Stimulated activated memory B cell treated with anti-CD40 and anti-IgM and Interleukin-4, amounts not matched to agents 10 μg/mL and 1 μg/mL and 100 μg/mL, for 72 hours (primary cell): ENCODE measurements at places on chromosomes 4 and X.
A peak's percentile ranks its signal among the peaks of the same experiment; 100 is the strongest.

DNA sequence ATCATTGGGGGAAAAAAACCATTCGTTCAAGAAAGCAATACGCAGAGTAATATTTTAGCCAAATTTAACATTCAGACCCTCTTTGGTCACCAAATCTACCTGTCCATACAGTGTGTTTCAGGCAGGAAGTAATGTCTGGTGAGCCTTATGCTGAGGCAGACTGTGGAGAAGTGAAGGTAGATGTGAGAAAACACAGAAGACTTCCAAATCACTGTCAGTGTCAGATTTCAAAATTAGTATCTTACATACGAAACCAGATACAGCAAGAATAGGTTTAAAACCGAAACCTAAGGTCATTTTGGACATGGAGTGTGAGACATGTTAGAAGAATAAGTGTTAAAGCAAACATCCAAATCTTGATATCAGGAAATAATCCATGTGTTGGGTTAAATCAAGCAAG, 664.5 kb upstream of the HTR2C start:
- peaks cover 9% of the 10 kb centered on the region for H3K4me1 ChIP-seq
- no peak overlapping the region for H3K27ac ChIP-seq
- no peaks in the 10 kb centered on the region for H3K27me3 ChIP-seq
- H3K36me3 ChIP-seq: no peaks in the 10 kb centered on the region
- no peak overlapping the region for H3K4me3 ChIP-seq

DNA sequence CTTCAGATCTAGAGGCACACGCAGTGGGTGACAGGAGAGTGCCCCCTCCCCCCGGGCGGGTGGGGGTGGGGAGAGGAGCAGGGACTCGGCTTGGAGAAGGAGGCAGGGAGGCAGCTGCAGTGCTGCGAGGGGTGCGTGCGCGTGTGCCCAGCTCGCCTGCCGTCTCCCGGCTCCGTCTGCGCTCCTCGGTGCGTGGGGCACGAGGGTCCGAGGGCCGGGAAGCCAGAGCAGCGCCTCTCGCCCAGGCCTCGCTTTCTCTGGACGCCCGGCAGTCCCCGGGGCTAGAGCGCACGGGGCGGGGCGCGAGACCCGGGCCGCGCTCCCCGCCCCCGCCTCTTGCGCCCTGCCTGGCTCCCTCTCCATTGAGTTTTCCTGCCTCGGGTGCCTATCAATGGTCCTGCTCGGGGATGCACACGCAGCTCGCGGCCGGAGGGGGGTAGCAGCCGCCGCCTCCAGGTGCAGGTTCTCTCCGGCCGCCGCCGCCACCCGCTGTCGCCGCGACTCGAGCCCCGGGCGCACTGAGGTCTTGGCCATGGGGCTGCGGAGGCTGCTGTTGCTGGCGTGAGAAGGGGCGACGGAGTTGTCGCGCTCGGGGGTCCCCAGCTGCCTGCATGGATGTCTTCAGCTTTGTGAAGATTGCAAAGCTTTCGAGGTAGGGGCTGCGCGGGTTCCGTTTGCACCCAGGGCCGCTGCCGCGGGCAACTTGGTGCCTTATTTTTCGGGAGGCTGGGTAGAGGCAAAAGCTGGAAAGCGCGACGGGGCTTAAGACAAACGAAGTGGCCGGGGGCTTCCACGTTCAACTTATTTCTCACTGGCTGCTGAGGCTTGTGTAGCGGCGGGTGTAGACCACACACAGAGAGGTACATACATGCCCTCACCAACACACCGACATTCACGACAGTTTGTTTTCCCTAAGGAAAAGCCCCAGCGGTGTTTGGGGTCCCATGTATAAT, at the start of gene FRMPD4:
Gene FRMPD4 (plus strand): TSS at position 113 of the 953 bp plus-strand sequence. CDS start 499 bp downstream, at position 612.
- H3K27ac ChIP-seq: no peak within 1 kb of the TSS
- peaks cover 27% of the 10 kb centered on the region for H3K27me3 ChIP-seq
- H3K36me3 ChIP-seq: no peaks in the 10 kb centered on the region
- no peak for ATAC-seq

DNA sequence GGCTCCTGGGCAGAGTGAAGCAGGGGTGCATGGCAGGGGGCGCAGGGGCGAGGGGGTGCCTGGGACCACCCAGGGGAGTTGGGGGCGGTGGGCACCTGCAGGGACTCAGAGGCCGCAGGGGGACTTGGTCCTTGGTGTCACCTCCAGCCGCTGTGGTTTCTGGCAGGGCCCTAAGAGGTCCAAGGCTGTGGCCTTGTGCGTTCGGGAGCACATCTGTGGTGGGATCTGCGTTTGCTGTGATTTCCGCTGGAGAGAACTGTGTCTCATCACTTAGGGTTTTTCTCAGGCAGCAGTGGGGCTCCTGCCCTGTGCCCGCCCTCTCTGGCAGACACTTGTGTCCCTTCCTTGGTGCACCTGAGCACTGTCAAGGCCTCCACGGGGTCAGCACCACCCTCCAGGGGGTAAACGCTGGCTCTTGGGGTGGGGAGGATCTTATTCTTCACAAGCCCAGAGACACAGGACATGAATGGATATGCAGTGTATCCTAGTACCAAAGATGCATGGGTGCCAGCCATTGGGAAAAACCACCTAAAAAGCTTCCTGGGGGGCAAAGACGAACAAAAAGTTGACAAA, 66.5 kb downstream of the ACOX3 start:
- H3K4me1 ChIP-seq: no peaks in the 10 kb centered on the region
- no peak overlapping the region for H3K4me3 ChIP-seq
- no peaks in the 10 kb centered on the region for H3K27me3 ChIP-seq
- H3K36me3 ChIP-seq: peaks cover 44% of the 10 kb centered on the region

GRCh38 chr4:39687014-39687413, 10.9 kb upstream of the UBE2K start:
- H3K4me1 ChIP-seq: peaks cover 15% of the 10 kb centered on the region
- no peak overlapping the region for H3K27ac ChIP-seq
- no peaks in the 10 kb centered on the region for H3K36me3 ChIP-seq
- no peak overlapping the region for H3K4me3 ChIP-seq
- H3K27me3 ChIP-seq: no peaks in the 10 kb centered on the region

- no peaks in the 10 kb centered on the region for H3K36me3 ChIP-seq
- H3K4me1 ChIP-seq: no peaks in the 10 kb centered on the region
- no peaks in the 10 kb centered on the region for H3K27me3 ChIP-seq
- no peak for ATAC-seq
- no peak overlapping the region for H3K27ac ChIP-seq
Measured at GRCh38 chr4:59966758-59967157, 1233.4 kb upstream of the ADGRL3 start.

GRCh38 chr4:55446578-55446922, 50.8 kb downstream of the TMEM165 start:
- no peaks in the 10 kb centered on the region for H3K4me1 ChIP-seq
- ATAC-seq: no peak
- H3K4me3 ChIP-seq: no peak overlapping the region
- peaks cover 16% of the 10 kb centered on the region for H3K36me3 ChIP-seq

DNA sequence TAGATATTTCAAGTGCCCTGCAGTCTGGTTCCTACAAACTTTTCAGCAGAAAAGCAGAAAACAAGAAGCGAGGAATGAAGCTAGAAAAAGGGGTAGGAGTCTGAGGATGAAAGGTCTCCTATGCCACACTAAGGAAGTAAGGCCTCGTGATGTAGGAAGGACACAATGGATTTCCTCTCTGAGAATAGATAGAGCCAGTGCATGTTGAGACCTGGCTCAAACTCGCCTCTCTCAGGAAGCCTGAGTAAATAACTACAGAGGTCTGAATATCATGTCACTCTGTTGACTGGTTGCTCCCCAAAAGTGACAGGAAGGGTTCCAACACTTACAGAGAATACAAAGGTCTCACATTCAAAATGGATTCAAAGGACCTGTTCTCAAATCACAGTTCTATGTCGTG, 93.3 kb downstream of the GRIA3 start:
- no peak overlapping the region for H3K27ac ChIP-seq
- no peaks in the 10 kb centered on the region for H3K27me3 ChIP-seq
- no peak overlapping the region for H3K4me3 ChIP-seq
- no peaks in the 10 kb centered on the region for H3K4me1 ChIP-seq
- ATAC-seq: no peak

GRCh38 chr4:110550260-110550659, 72.6 kb downstream of the PITX2 start:
- peaks cover 8% of the 10 kb centered on the region for H3K27me3 ChIP-seq
- H3K4me3 ChIP-seq: no peak overlapping the region
- H3K4me1 ChIP-seq: no peaks in the 10 kb centered on the region
- no peak for ATAC-seq
- H3K36me3 ChIP-seq: no peaks in the 10 kb centered on the region

DNA sequence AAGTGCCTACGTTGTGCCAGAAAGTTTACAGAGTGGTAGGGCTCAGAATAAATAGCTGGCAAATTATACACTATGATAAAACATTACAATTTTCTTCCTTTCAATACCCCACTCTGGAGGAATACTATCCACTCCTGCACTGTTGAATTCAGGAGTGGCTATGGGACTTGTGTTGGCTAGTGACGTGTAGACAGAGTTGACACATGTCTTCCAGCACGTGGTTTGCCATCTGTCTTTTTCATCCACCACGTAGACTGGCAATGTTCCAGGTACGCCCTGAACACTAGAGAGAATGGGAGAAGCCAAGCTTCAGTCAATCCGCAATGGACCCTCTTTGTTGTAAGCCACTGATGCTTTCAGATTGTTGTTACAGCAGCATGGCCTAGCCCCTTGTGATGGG, 168.8 kb upstream of the RBPJ start:
- no peak overlapping the region for H3K27ac ChIP-seq
- no peak overlapping the region for H3K4me3 ChIP-seq
- ATAC-seq: no peak
- H3K4me1 ChIP-seq: peaks cover 11% of the 10 kb centered on the region
- no peaks in the 10 kb centered on the region for H3K36me3 ChIP-seq
- no peaks in the 10 kb centered on the region for H3K27me3 ChIP-seq

DNA sequence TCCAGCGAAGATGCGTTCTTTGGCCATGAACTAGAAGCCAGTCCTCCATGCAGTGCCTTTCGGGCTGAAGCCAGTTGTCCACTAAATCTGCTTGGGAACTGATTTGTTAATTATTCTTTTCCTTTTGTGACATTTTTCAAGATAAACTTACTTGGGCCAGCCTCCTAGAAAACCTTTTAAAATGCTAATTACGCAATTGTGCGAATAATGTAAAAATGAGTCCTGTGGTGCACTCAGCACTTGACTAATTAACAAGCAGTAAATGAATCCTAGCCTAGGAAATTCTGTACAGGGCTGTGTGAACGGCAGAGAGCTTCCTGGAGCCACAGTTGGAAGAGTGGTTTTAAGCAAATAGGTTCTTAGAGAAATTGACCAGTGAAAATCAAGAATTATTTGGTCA, 149.9 kb upstream of the SCML1 start:
- no peak for ATAC-seq
- H3K27ac ChIP-seq: no peak overlapping the region
- no peaks in the 10 kb centered on the region for H3K4me1 ChIP-seq
- no peaks in the 10 kb centered on the region for H3K27me3 ChIP-seq
- H3K4me3 ChIP-seq: no peak overlapping the region
- H3K36me3 ChIP-seq: no peaks in the 10 kb centered on the region

GRCh38 chr4:77819404-77819842, 255 bp upstream of the CNOT6L start:
- ATAC-seq: peak; percentile 69
- peaks cover 45% of the 10 kb centered on the region for H3K4me1 ChIP-seq
- H3K4me3 ChIP-seq: peak overlapping the region; percentile 100
- peaks cover 6% of the 10 kb centered on the region for H3K36me3 ChIP-seq

GRCh38 chrX:17566740-17567139, 170.6 kb upstream of the SCML1 start:
- H3K4me1 ChIP-seq: no peaks in the 10 kb centered on the region
- no peaks in the 10 kb centered on the region for H3K36me3 ChIP-seq
- no peaks in the 10 kb centered on the region for H3K27me3 ChIP-seq
- H3K4me3 ChIP-seq: no peak overlapping the region
- H3K27ac ChIP-seq: no peak overlapping the region

DNA sequence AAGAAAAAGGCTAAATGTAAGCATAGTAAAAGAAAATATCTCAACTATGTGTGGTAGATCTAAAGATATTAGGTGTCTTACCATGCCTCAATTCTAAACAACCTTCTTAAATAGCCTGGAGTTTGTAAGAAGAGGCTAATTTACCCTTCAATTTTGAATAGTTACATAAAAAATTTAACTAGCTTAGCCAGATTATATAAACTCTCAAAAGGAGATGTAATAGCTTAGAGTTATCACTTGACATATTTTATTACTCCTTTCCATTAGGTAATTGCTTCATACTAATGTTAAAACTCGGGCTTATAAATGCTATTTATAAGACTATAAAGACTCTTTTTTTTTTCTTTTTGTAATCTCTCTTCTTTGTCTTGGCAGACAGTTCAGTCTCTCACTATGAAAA, 297.5 kb upstream of the PABPC4L start:
- no peaks in the 10 kb centered on the region for H3K27me3 ChIP-seq
- no peaks in the 10 kb centered on the region for H3K36me3 ChIP-seq
- no peaks in the 10 kb centered on the region for H3K4me1 ChIP-seq
- H3K4me3 ChIP-seq: no peak overlapping the region

DNA sequence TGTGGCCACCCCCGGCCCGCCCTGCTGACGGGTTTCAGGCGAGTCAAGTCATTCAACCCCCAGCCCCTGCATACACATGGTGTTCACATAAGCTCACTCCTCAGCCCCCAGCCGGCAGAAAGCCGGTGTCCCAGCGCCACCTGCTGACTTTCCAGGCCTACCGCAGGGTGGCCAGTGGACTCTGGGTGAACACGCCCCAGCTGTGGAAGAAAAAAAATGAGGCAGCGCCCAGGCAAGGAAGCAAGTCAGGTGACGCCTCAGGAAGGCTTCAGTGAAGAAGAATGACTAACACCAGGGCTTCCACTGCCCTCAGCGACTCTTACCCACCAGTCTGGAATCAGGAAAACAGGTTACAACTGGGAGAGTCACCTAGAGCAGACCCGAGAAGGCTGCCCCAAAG, 15.8 kb downstream of the BCAP31 start:
- H3K27me3 ChIP-seq: no peaks in the 10 kb centered on the region
- H3K27ac ChIP-seq: no peak overlapping the region
- peaks cover 6% of the 10 kb centered on the region for H3K4me1 ChIP-seq
- H3K36me3 ChIP-seq: peaks cover 34% of the 10 kb centered on the region
- no peak for ATAC-seq

DNA sequence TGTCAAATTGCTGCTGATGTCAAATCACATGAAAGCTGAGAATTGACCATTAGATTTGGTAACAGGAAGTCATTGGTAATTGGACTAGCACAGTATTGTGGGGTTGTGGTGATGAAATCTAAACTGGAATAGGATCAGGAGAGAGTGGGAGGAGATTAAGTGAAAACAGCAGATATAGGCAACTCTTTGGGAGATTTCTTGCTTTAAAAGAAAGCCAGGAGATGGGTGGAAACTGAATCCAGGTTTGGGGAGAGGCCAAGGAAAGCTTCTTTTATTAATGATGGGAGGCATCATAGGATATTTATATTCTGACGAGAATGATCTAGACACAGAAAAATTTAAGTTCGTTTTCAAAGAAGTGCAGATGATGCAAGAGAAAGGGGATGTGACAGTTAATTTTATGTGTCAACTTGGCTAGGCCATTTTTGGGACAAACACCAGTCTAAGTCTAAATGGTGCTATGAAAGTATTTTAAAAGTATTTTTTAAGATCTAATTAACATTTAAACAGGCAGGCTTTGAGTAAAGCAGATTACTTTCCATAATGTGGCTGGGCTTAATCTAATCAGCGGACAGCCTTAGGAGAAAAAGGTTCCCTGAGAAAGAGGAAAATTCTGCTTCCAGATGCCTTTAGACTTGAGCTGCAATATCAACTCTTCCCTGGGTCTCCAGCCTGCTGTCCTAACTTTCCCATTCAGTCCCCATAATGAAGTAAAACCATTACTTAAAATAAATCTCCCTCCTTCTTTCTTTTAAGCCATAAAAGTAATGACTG, 24.7 kb downstream of the SEC24D start:
- H3K36me3 ChIP-seq: peaks cover 84% of the 10 kb centered on the region
- no peaks in the 10 kb centered on the region for H3K27me3 ChIP-seq
- no peaks in the 10 kb centered on the region for H3K4me1 ChIP-seq
- H3K27ac ChIP-seq: no peak overlapping the region
- no peak overlapping the region for H3K4me3 ChIP-seq
- no peak for ATAC-seq

GRCh38 chrX:46326161-46326560, 219.1 kb downstream of the ZNF674 start:
- H3K36me3 ChIP-seq: no peaks in the 10 kb centered on the region
- H3K27me3 ChIP-seq: peaks cover 15% of the 10 kb centered on the region
- H3K4me3 ChIP-seq: no peak overlapping the region
- H3K4me1 ChIP-seq: no peaks in the 10 kb centered on the region
